ENCODE measurements at places on chromosomes 1 and 21. TPM values are rescaled to one million over a fixed set of nuclear protein-coding genes. Genes with fewer than 3 reads are reported as not detected.
A peak's percentile ranks its signal among the peaks of the same experiment; 100 is the strongest.

S100A13 gene
- 159 TPM for total RNA-seq

RHD gene
- not detected for total RNA-seq

MAP3K21 gene
- not detected for total RNA-seq

SELE gene
- total RNA-seq = not detected

- DNase-seq = no peak
Observed at GRCh38 chr1:167328306-167328815, 107.7 kb downstream of the POU2F1 start.

- DNase-seq = peak; percentile 81
Observed at GRCh38 chr1:32702599-32703478, at the start of gene SYNC. SYNC (minus strand) TSS chr1:32702770; CDS start chr1:32702660, 110 bp downstream.
